Central memory CD8-positive, alpha-beta T cell (primary cell): ENCODE measurements at places on chromosomes 3 and 15.
A peak's percentile ranks its signal among the peaks of the same experiment; 100 is the strongest.

DNA sequence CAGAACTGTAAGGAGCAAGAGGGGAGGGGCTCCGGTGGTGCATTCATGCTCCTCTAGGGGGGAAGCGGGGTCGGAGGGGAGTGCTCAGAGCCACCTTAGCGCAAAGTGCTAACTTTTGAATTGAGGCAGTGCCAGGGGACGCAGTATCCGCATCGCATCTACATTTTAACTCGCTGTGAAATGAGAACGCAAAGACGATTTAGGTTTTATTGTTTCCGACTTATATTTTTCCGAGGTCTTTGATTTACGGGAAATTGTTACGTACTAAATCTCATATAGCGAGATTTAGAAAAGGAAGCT, 212 bp downstream of the TCAIM start:
- peaks cover 31% of the 10 kb centered on the region for H3K4me1 ChIP-seq
- peak overlapping the region; percentile 96 for H3K27ac ChIP-seq
- H3K27me3 ChIP-seq, result peaks cover 11% of the 10 kb centered on the region
- DNase-seq, result no peak

GRCh38 chr15:79211481-79211880, 71.0 kb upstream of the ANKRD34C start:
- H3K4me3 ChIP-seq, result no peak overlapping the region
- no peak for DNase-seq
- H3K4me1 ChIP-seq, result no peaks in the 10 kb centered on the region

DNA sequence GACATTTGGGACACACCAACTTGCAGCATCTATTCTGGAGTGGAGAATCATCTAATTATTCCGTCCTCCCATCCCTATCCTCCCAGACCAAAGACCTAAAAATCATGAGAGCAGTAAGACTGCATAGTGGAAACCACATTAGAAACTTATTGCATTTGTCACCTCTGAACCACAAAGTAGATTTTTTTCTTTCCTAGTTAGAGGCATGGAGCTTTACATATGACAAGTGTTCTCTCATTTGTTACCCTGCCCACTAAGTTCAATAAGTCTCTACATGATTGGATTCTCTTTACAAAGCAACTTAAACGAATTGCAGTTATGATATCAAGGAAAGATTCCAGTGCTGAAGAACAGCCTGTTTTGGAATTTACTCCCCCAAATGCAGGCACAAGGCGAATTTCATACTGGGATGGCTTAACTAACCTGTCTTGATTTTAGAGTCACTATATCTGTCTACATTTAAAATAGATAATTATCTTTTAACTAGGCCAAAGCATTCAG, 42.3 kb upstream of the LRRFIP2 start:
- H3K4me1 ChIP-seq, result peaks cover 56% of the 10 kb centered on the region
- DNase-seq, result no peak
- H3K27me3 ChIP-seq, result no peaks in the 10 kb centered on the region
- peak overlapping the region; percentile 48 for H3K27ac ChIP-seq
- peak overlapping the region; percentile 60 for H3K4me3 ChIP-seq

DNA sequence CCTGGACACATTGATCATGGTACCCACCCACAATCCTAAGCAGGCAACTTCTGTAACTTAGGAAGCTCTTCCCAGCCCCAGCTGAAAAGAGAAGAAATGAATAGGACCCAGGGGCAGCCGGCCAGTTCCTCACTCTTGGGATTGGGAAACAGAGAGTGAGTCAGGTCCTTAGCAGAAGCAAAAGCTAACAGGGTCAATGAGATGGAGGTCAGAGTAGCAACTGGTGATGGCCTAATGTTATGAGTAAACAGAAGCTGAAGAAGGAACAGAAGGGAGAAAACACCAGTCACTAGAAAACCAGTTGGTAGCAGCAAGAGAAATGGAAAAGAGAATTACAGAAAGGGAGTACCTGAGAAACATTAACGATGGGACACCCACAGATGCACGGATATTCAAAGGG, 20.0 kb downstream of the RIOX2 start:
- no peak overlapping the region for H3K4me3 ChIP-seq
- H3K4me1 ChIP-seq, result peaks cover 5% of the 10 kb centered on the region
- H3K27me3 ChIP-seq, result no peaks in the 10 kb centered on the region
- peaks cover 43% of the 10 kb centered on the region for H3K36me3 ChIP-seq
- H3K27ac ChIP-seq, result no peak overlapping the region
- no peak for DNase-seq

DNA sequence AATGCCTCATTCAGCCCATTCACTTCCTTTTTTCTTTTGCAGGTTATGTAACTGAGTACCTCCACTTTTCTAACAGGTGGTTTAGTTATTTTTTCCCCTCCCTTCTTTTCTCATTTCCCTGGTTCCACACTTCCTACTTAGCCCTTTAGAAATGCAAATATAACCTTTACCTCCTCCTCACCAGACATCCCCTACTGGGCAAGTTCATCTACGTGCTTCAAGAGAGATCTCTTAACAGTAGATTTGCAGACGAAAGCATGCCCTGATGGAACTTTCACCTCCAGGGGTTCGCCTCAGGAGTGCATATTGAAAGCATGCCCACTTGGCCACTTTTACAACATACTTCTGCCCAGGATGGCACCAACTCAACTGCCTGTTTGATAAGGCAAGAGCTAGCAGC, 314.1 kb upstream of the LRRC3B start:
- H3K27ac ChIP-seq, result no peak overlapping the region
- no peaks in the 10 kb centered on the region for H3K27me3 ChIP-seq
- H3K36me3 ChIP-seq, result no peaks in the 10 kb centered on the region
- H3K4me1 ChIP-seq, result no peaks in the 10 kb centered on the region
- DNase-seq, result no peak

DNA sequence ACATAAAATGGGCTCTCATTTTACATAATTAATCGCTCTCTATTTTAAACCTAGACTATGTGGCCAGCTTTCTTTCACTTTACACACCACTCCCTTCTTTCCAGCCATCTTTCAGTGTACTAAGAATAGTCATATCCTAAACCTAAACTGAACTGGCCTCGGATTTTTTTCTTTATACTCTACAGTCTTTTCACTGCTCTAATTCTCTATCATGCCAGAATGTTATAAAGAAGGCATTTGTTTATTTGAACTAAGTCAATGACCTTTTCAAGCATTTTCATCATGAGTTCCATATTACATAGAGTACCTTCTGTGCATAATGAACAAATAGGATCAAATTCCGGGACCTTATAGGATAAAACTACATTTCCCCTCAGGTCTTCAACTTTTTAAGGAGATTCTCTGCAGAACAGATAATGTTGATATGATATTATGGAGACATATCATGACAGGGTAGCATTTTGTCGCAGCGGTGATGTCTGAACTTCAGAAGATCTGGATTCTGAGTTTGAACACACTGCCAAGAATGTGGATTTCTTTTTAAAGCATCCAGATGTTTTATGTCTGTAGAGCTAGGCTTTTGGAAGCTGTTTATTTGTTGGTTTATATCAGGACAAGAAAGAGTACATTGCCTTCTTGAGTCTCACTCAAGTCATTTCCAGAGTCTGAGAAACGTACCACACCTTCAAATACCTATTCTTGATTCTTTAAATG, 1047.3 kb downstream of the MCTP2 start:
- H3K4me1 ChIP-seq, result no peaks in the 10 kb centered on the region
- no peaks in the 10 kb centered on the region for H3K36me3 ChIP-seq
- H3K27me3 ChIP-seq, result peaks cover 20% of the 10 kb centered on the region
- no peak overlapping the region for H3K27ac ChIP-seq
- DNase-seq, result no peak

DNA sequence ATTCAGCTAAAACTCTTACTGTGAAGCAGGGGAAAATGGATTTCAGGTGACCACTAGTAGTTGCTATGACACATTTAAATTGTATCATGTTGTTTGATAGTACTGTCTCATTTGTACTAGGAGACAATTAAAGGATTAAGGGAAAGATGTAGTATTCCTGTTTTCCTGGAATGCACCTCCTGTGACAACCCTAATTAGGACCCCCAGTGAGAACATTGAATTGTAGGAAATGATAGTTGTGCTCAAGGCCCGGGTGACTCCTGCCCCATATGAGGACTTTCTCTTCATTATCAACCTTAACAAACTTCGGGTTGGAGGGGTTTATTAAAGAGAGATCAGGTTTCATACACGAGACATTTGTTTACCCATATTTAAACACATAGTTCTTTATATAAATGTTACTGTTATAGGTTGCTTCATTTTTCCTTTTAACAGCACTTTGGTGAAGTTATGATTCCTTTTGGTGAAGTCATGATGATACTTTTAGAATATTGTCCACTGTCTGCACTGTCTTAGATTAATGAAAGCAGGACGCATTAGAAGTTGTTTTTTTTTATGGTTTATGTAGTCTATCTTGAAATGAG, 392.6 kb upstream of the NAALADL2 start:
- H3K4me1 ChIP-seq, result no peaks in the 10 kb centered on the region
- DNase-seq, result no peak
- no peak overlapping the region for H3K4me3 ChIP-seq
- H3K27ac ChIP-seq, result no peak overlapping the region
- H3K27me3 ChIP-seq, result no peaks in the 10 kb centered on the region
- no peaks in the 10 kb centered on the region for H3K36me3 ChIP-seq

GRCh38 chr15:57356636-57357035, 19.7 kb upstream of the CGNL1 start:
- no peaks in the 10 kb centered on the region for H3K36me3 ChIP-seq
- peaks cover 54% of the 10 kb centered on the region for H3K27me3 ChIP-seq
- H3K4me3 ChIP-seq, result no peak overlapping the region
- H3K27ac ChIP-seq, result no peak overlapping the region
- DNase-seq, result no peak

DNA sequence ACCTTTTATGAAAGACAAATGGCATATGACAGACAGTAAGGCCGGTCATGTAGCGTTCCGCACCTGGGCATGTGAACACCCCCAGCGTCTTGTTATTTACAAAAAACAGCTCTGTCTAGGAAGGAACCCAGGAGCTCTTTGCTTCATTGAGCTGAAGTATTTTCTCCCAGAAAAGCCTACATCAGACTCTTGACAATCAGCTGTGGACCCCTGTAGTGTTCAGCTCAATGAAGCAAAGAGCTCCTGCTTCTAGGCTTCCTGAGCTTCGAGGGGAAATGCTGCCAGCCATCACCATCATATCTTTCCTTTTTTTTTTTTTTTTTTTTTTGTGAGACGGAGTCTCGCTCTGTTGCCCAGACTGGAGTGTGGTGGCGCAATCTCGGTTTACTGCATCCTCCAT, 4.1 kb downstream of the ASB14 start:
- no peak overlapping the region for H3K27ac ChIP-seq
- H3K36me3 ChIP-seq, result no peaks in the 10 kb centered on the region
- H3K4me3 ChIP-seq, result no peak overlapping the region
- DNase-seq, result no peak
- no peaks in the 10 kb centered on the region for H3K4me1 ChIP-seq

DNA sequence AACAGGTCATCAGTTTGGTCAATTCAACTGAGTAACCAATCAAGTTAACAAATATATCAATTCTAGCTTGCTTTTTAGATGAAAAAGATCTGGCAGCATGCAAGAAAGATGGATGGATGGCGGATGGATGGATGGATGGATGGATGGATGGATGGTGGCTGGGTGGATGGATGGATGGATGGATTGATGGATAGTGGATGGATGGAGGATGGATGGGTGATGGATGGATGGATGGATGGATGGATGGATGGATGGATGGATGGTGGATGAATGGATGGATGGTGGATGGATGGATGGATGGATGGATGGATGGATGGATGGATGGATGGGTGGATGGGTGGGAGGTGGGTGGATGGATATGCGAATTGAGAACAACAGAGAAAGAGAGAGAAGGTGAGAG, 303.7 kb upstream of the IGF1R start:
- H3K4me1 ChIP-seq, result no peaks in the 10 kb centered on the region
- H3K27ac ChIP-seq, result no peak overlapping the region
- H3K36me3 ChIP-seq, result peaks cover 3% of the 10 kb centered on the region
- no peak for DNase-seq
- no peaks in the 10 kb centered on the region for H3K27me3 ChIP-seq

- peaks cover 70% of the 10 kb centered on the region for H3K27me3 ChIP-seq
- H3K4me1 ChIP-seq, result no peaks in the 10 kb centered on the region
- no peak for DNase-seq
- H3K4me3 ChIP-seq, result no peak overlapping the region
Measured at GRCh38 chr15:60325905-60326304, 71.9 kb downstream of the ANXA2 start.

- no peak overlapping the region for H3K4me3 ChIP-seq
- no peak overlapping the region for H3K27ac ChIP-seq
- H3K4me1 ChIP-seq, result no peaks in the 10 kb centered on the region
- no peaks in the 10 kb centered on the region for H3K36me3 ChIP-seq
Measured at GRCh38 chr3:34676436-34676835, 878.0 kb downstream of the PDCD6IP start.

- no peak for DNase-seq
- H3K4me3 ChIP-seq, result no peak overlapping the region
- H3K4me1 ChIP-seq, result no peaks in the 10 kb centered on the region
- no peaks in the 10 kb centered on the region for H3K36me3 ChIP-seq
Measured at GRCh38 chr15:51696566-51696965, 15.3 kb downstream of the SCG3 start.

GRCh38 chr3:8097690-8098089, 403.9 kb upstream of the LMCD1 start:
- no peak overlapping the region for H3K4me3 ChIP-seq
- no peaks in the 10 kb centered on the region for H3K36me3 ChIP-seq
- no peak overlapping the region for H3K27ac ChIP-seq
- H3K4me1 ChIP-seq, result no peaks in the 10 kb centered on the region
- no peaks in the 10 kb centered on the region for H3K27me3 ChIP-seq
- DNase-seq, result no peak
